NCI-H524 treated with DMSO at 0.1 percent for 48 hours (cell line): ENCODE measurements at places on chromosomes 2 and 18.

GRCh38 chr2:77310416-77310815, 211.8 kb downstream of the LRRTM4 start:
- peak; percentile 3 for DNase-seq

GRCh38 chr18:36207303-36207702, 20.0 kb downstream of the MOCOS start:
- DNase-seq = no peak

- no peak for DNase-seq
These were observed 721 bp downstream of the ADAM17 start for GRCh38 chr2:9554921-9555296.

- no peak for DNase-seq
These were observed 137.6 kb downstream of the BCL11A start for GRCh38 chr2:60415814-60416213.
